A673 (cell line): ENCODE measurements at places on chromosomes 1 and 21. TPM values are rescaled to one million over a fixed set of nuclear protein-coding genes. Genes with fewer than 3 reads are reported as not detected.

Gene MYBPH
- not detected in 2 replicates for total RNA-seq

Gene LCE1E
- not detected in 2 replicates for total RNA-seq

Gene FABP3
- 0.66 TPM in 1 of 2 replicates, not detected in the other for total RNA-seq

- peaks cover 40% of the 10 kb centered on the region for H3K27me3 ChIP-seq
- DNase-seq = no peak
- H3K36me3 ChIP-seq = no peaks in the 10 kb centered on the region
- H3K4me1 ChIP-seq = peaks cover 26% of the 10 kb centered on the region
Observed at GRCh38 chr1:153679337-153680119, 1.0 kb downstream of the NPR1 start.

DNA sequence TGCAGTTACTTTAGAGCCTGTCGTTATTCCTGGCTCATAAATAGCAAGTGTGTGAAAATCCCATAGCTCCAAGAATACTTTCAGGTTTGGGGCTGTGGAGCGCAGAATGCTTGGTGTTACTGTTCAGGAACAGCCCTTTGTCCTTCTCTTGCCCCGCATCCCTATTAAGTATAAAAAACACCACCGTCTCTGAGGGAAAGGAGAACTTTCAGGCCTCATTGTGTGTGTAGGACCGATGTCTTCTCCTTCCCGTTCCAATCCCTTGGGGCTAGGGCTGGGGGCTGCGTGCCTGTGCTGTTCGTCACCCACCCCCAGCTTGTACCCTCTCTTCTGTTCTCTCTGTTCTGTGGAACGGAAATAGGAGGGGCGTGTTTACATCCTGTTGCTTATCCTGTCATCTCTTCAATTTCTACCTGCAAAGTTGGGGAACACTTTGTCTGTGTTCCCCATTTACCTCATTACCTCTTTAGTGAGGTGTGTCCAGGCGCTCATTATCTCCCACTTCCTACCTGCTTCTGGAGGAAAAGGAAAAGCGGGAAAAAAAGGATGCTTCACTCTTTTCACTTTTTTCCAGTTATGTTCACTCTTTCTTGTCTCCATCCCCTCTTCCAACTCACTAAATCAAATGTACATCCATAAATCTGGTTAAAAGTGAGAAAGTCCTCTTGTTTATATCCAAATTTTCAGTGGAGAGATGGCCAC is 788 bp upstream of the TXNIP start:
- H3K27ac ChIP-seq = peak overlapping the region; percentile 72
- H3K4me1 ChIP-seq = peaks cover 35% of the 10 kb centered on the region
- H3K36me3 ChIP-seq = peaks cover 35% of the 10 kb centered on the region
- H3K4me3 ChIP-seq = peak overlapping the region; percentile 67
- no peaks in the 10 kb centered on the region for H3K27me3 ChIP-seq

- no peak overlapping the region for H3K27ac ChIP-seq
- H3K36me3 ChIP-seq = no peaks in the 10 kb centered on the region
- H3K4me3 ChIP-seq = no peak overlapping the region
- H3K4me1 ChIP-seq = peaks cover 13% of the 10 kb centered on the region
Observed at GRCh38 chr1:15406614-15407559, 2.8 kb upstream of the EFHD2 start.

DNA sequence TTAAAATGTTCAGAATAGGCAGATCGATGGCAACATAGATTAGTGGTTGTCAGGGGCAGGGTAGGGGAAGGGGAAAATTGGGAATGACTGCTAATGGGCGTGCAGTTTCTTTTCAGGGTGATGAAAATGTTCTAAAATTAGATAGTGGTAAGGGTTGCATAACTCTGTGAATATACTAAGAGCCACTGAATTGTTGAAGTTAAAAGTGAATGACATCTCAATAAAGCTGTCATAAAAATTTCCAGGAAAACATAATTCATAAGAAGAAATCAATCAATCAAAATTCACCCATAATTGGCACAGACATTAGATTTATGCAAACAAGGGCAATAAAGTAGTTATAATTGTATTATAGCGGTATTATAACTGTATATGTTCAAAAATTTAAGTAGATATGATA is 228.2 kb downstream of the PCP4 start:
- no peak for DNase-seq
- H3K27ac ChIP-seq = no peak overlapping the region
- H3K27me3 ChIP-seq = no peaks in the 10 kb centered on the region
- H3K4me3 ChIP-seq = no peak overlapping the region
- H3K36me3 ChIP-seq = no peaks in the 10 kb centered on the region
- H3K4me1 ChIP-seq = no peaks in the 10 kb centered on the region

Gene RGS8
- total RNA-seq = not detected in 2 replicates

Gene DMBX1
- total RNA-seq = 0.69 and 1.4 TPM in 2 replicates

DNA sequence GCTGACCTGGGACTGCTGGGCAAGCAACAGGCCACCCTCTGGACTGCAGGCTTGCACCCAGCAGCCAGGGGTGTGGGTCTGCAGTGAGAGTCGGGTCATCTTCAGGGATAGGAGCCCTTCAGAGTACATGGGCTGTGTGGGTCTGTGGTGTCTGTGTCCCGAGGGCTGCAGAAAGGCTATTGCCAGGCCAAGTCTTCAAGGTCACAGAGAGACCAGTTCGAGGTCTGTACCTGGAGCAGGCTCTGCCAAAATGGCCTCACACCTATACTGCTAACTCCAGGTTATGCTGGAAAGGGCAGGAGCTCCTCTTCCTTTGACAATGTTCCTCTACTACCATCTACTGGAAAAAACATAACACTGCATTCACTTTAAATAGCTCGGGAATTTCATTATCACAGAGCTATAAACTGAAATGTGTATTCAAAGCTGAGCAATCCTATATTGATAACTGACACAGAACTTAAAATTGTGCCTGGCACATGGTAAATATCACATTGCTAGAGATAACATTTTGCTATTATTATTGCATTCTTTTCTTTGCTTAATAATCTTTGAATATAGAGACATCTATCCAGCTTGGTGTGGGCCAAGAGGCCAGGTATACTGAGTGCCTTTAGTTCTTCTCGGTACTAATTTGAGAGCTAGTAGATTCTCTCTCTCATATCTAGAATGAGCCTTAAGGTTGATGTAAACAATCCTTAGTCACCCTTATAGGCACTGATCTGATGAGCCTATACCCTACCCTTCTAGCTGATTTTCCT is 6.9 kb upstream of the DNAH14 start:
- H3K27me3 ChIP-seq = no peaks in the 10 kb centered on the region
- peak; percentile 47 for DNase-seq
- H3K36me3 ChIP-seq = no peaks in the 10 kb centered on the region
- no peak overlapping the region for H3K27ac ChIP-seq

DNA sequence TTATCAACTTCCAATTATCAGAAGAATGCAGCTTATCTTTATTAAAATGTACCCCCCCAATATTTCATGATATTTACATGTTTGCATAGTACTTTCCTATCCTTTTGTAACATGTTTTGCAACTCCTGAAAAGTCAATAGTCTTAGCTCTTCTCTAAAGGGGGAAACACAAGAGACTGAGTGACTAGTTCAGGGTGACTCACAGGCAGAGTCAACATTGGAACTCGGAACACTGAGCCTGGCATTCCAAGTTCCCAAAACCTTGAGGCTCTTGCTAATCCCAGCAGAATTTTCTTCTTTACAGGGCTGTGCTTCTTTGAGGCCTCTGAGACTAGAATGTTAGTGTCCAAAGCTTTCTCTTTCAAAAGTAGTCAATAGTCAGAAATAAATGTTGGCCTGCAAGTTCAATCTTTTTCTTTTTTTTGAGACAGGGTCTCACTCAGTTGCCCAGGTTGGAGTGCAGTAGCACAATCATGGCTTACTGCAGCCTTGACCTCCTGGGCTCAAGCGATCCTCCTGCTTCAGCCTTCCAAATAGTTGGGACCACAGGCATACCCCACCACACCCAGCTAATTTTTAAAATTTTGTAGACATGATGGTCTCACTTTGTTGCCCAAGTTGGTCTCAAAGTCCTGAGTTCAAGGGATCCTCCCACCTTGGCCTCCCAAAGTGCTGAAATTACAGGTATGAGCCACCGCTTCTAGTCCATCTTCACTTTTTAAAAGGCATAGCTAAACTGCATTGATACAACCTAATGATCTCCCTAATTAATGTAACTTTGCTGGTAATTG is 37.5 kb downstream of the ZNF281 start:
- H3K4me1 ChIP-seq = no peaks in the 10 kb centered on the region
- DNase-seq = no peak
- H3K4me3 ChIP-seq = no peak overlapping the region
- H3K27me3 ChIP-seq = no peaks in the 10 kb centered on the region

DNA sequence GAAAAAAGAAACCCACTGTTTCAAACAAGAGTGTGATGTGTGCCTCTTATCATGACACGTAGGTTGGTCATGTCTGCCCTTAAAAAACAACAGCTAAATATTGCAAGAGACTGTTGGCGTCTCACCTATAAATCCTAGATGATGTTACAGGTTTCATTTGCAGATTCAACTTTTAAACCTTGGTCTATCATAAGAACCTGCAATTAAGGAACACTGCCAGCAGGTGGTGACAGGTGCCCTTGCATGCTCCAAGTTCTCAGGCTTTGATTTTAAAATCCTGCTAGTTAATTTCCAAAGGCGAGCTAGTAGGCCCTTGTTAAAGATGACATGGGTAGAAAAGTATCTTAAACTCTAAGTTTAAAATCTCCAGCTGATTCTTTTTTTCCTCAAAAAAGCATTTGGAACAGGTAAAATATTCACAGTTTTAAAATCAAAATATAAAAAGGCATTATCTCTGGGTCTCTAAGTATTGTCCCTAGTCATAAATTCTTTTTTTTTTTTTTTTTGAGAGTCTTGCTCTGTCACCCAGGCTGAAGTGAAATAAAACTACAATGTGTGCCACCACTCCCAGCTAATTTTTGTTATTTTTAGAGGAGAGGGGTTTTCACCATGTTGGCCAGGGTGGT is 39.1 kb downstream of the CLSTN1 start:
- no peaks in the 10 kb centered on the region for H3K36me3 ChIP-seq
- H3K27ac ChIP-seq = no peak overlapping the region
- peak; percentile 65 for DNase-seq
- peaks cover 8% of the 10 kb centered on the region for H3K4me1 ChIP-seq
- no peak overlapping the region for H3K4me3 ChIP-seq
- no peaks in the 10 kb centered on the region for H3K27me3 ChIP-seq

DNA sequence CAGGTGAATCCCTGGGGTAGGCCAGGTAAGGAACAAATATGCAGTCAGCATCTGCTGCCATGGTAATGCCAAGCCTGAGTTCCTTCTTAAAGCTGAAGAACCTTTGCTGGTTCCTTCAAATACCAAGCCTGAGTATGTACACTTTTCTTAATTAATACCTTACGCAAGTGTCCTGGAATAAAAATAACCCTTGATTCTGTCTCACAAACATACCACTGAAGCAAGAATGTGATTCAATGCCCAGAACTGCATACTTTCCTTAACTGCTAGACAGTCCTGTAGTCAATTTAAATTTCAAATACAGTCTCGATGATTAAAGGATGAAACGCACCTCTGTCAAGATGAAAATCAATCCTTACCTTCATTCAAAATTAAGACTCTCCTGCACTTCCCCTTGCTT is 634.0 kb upstream of the CHRM3 start:
- DNase-seq = no peak
- no peaks in the 10 kb centered on the region for H3K36me3 ChIP-seq
- H3K4me1 ChIP-seq = no peaks in the 10 kb centered on the region

Gene PROK1
- total RNA-seq = not detected in 2 replicates

Gene GALE
- 42.7 and 49.3 TPM in 2 replicates for total RNA-seq
